LNCaP clone FGC (cell line): ENCODE measurements at places on chromosomes 4 and X.

DNA sequence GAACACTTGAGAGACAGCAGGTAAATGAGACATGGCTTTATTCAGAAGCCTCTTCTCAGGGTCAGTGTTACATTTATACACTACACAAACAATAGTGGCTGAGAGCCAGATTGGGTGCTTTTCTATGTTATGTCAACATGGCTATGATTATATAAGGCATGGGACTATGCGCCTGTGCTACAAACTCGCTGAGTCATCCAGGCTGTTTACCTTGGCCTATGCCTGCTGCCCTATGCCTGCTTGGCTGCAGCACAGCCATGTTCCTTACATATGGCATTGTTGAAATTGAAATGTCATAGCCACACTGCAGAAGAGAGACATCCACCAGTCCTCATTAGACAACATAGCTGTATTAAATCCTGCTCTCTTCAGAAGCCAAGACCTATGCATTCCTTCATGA, 236.3 kb upstream of the NWD2 start:
- DNase-seq = peak; percentile 95

DNA sequence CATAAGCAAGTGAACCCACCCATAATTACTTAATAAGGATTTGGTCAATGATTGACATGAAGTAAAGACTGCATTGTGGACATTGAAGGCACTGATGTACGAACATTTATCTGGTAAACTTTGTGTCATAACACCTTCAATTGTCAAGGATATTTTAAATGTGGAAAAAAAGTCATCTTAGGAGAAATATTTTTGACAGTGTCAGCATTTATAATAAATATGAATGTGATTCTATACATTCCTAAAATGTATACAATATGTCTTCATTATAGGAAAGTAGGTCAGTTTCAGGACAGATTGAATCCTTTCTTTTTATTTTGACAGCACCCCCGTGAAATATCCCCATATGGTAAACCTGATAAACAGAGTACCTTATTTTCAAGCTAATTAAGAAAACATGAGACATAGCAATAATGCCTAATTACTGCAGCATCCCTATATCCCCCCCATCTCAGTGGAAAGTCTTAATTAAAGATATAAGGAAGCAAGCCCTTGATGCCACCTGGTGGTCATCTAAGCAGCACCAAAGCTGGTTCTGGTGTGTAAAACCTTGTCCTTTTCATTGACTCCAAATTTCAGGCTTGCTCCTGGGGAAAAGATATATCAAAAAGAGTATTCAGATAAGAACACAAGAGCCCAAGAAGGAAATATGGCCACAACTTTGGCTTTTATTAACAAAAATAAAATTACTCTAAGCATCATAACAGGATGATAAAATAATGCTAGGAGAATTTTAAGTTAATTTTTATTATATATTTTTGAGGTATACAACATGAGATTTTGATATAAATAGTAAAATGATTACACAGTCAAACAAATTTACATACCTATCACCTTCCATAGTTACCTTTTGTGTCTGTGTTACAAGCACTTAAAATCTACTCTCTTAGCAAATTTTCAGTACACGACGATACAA, 379.7 kb downstream of the TLL1 start:
- DNase-seq = no peak

GRCh38 chrX:113400193-113400704, 559.6 kb upstream of the AMOT start:
- no peak for DNase-seq

DNA sequence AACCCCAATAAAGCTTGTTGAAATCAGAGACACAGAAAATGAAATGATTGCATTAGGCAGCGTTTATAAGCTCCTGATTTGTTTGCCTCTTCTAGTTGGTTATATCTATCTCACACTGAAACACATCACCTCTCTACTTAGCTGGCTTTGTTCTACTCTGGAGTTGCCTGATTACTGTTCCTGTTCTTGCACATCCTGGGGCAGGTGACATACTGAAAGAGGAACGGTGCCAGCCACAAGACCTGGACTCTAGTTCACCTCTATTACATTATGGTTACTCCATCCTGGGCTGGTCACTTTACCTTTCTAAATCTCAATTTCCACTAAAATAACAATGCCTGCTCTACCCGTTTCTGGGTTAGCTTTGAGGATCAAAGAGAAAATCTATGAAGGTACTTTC, 47.9 kb downstream of the TRIM2 start:
- no peak for DNase-seq

DNA sequence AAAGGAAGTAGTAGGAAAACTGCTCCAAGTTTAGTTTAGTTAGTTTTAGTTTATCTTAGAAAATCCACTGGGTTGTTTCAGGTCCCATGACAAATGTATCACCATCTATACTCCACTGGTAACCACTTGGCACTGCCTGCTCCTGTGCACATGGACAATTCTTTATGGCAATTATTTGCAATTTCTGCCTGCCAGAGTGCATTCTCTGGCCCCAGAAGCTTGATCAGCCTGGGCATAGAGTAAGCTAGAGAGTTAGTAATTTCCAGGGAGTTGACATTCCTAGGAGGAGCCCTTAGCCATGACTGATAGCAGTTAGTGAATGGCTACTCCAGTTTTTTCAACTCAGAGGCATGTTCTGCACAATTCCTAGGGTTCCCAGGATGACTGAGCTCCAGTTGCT, 203.2 kb upstream of the FGF13 start:
- DNase-seq = no peak

GRCh38 chr4:7745301-7745885, 194.3 kb downstream of the AFAP1 start:
- no peak for DNase-seq

- DNase-seq = no peak
Measured at GRCh38 chrX:20212486-20213089, 54.1 kb downstream of the RPS6KA3 start.

- DNase-seq = no peak
Measured at GRCh38 chr4:20825505-20825904, 125.2 kb downstream of the PACRGL start.

DNA sequence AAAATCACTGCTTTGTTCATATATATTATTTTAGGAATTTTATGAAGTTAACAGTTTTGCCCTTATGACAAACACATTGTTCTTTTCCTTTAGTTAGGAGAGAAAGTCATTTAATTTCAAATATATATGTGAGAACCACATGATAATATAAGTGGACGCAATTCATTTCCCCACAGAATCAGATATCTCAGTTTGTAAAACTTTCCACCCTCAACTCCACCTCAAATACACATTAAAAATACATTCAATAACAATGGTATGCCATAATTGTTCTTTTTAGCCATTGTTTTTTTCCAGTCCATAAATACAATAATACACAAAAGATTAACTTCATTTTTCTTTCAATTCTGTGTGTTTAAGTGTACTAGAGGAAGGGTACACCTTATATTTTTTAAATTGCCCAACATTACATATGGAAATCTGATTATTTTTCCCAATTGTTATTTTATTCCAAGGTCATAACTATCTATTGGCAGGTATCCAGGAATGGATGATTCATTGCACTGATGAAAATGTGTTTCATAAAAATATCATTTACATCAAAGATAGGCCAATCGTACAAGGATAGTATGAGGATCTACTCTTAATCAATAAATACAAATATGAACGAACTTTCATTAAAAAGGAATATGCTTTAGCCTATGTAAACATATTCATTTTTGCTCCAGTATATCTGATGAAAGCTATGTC, 125.0 kb downstream of the PPP3CA start:
- DNase-seq = no peak

DNA sequence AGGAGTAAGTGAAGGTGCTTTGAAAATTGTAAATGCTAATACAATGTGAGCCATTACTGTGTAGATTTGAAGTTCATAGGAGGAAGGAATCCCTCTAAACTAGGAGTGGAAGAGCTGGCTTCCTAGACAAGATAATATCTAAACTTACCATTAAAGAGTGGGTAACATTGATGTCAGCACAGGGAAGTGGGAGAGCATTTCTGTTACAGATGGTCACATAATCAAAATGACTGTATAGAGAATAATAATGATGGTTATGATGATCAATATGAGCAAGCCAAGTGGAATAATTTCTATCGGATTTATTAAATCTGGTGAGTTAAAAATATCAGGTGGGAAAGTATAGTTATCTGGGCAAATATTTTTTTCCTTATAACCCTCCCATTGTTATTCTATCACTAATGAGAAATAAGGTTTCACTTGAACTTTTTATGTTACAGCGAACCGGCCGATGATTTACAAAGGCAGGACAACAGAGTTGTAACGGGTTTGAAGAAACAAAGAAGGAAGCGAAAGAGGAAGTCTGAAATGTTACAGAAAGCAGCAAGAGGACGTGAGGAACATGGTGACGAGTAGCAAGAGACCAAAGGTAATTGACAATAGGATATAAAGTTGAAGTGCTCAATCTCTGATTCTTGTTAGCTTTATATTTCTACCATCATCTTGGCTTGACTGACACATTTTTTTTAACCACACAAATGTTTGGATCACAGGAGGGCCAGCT, 43.5 kb downstream of the FMR1NB start:
- DNase-seq = no peak

DNA sequence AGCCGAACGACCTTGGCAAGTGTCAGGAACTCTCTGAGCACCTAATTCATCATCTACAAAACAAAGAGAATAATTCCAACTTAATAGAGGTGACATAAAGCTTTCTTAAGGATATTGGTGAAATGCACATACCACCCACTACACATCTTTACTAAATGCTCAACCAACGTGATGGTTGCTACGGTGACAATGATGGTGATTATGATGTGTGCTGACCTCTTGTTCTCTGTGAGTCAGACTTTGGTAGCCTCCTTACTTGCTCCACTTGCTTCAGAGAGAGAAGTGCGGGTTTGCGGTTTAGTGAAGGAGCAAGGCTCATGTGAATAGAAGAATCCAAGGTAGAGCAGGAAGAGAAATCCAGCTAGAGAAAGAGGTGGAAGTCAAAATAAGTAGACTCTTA, 52.8 kb upstream of the CLNK start:
- DNase-seq = no peak

DNA sequence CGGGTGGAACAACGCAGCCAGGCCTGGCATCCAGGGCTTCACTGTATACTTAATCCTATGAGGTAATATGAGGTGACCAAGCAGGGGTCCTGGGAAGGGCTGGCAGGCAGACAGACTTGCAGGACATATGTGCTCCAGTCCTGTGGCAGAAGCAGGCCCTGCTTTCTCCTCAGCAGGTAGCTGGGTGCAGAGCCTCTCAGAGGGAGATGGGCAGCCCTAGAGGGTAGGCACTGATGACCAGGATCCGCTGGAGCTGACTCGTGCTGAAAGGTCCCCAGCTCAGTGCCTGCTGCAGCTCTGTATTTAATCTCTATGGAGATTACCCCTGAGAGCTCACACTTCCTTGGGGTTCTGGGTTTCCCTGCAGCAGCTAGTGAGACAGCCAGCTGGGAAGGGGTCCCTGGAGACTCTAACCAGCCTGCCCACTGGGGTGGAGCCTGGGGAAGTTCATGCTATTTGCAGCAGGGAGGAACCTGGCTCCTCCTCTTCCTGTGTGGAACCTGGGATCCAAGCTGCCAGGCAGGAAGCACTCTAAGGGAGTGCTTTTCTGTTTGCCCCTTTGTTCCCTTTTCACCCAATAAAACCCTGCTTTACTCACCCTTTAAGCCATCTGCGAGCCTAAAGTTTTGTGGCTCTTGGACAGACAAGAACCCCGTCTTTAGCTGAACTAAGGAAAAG, 339.2 kb downstream of the DCAF12L2 start:
- DNase-seq = no peak

- no peak for DNase-seq
Measured at GRCh38 chr4:5930456-5930855, 37.6 kb upstream of the CRMP1 start.

- DNase-seq = peak; percentile 84
Measured at GRCh38 chrX:39736216-39737211, 361.2 kb downstream of the BCOR start.
